Mesenchymal stem cell (in vitro differentiated cells and primary cell): ENCODE measurements at places on chromosomes 3 and 15.

DNA sequence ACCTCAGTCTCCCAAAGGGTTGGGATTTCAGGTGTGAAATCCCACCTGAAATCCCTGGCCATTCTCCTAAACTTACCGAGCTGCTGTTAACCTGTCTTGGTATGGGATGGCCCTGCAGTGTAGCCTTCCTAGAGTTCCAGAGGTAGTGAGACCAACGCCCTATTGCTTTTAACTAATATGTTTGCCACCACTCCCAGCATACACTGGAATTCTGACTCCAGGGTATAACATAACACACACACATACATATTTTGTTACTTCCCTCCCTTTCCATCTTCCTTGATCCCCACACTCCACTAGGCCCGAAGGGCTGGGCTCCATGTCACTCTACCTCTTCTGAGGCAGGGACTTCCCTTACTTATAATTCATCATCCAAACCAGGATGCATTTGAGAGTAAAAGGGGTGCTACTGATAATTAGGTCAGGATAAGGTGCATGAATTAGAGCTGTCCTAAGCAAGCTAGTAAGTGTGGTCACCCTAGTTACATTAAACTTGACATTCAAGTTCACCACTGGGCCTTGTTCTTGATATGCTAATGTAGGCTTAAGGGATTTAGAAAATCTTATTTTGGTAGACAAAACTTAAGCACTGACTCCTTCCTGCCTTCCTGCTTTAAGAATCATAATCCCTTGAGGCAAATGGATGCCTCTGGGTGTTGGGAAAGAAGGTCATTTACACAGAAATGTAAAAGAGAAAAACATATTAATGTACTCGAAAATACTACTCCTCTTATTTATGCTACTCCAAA is 317.6 kb downstream of the MAGI1 start:
- H3K27me3 ChIP-seq: no peaks in the 10 kb centered on the region
- no peak overlapping the region for H3K4me3 ChIP-seq
- no peaks in the 10 kb centered on the region for H3K36me3 ChIP-seq
- no peak overlapping the region for H3K27ac ChIP-seq
- DNase-seq: no peak

DNA sequence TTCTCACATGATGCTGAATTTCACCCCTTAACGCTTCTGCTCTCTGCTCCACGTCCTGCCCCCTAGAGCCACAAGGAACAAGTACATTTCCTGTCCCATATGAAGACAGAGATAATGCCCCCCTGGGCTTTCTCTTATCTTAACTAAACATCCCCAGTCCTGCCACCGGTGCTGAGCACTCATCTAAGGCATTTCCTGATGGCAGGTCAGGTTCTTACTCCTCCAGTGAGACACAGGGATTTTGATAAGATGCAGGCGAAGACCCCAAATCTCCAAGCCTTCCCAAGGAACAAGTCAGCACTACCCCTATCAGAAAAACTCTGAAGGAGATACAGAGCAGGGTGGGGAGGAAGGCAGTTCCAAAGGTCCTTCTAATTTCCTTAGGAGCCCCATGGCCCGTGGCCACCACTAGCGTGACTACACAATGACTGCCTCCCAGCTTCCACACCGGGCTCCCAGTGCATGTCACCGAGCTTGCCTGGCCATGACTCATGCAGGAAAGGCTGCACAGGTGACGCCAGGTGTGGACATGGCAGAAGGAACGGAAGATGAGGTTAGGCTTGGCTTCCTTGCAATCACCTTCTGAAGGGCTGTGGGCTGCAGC is 152.9 kb downstream of the XXYLT1 start:
- no peak overlapping the region for H3K27ac ChIP-seq
- H3K4me1 ChIP-seq: peaks cover 14% of the 10 kb centered on the region
- no peak overlapping the region for H3K4me3 ChIP-seq
- peaks cover 4% of the 10 kb centered on the region for H3K36me3 ChIP-seq
- H3K27me3 ChIP-seq: no peaks in the 10 kb centered on the region
- DNase-seq: peak; percentile 48

DNA sequence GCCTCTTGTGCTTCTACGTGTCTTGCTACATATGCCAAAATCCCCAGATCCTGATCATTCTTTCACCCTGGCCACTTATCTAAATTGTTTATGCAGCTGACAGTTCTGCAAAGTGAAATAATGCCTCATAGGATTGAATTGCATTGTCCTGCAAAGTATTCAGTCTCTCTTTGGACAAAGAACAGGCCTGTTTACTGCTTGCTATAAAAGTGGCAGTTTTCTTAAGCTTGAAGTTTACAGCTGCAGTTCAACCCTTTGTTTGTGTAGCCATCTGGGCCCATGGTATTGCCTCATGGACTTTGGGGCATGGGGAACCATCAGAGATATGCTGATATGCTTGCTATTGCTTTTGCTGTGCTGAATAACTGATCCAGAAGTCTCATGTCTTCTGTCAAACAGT is 523.2 kb downstream of the OTOL1 start:
- no peak overlapping the region for H3K27ac ChIP-seq
- DNase-seq: peak; percentile 25
- H3K4me3 ChIP-seq: no peak overlapping the region
- no peaks in the 10 kb centered on the region for H3K4me1 ChIP-seq
- no peaks in the 10 kb centered on the region for H3K36me3 ChIP-seq

GRCh38 chr15:80060356-80061006 is 1.0 kb downstream of the ZFAND6 start:
- peaks cover 5% of the 10 kb centered on the region for H3K4me1 ChIP-seq
- H3K27me3 ChIP-seq: peaks cover 9% of the 10 kb centered on the region
- DNase-seq: peak; percentile 79
- H3K27ac ChIP-seq: peak overlapping the region; percentile 92
- peak overlapping the region; percentile 86 for H3K4me3 ChIP-seq

DNA sequence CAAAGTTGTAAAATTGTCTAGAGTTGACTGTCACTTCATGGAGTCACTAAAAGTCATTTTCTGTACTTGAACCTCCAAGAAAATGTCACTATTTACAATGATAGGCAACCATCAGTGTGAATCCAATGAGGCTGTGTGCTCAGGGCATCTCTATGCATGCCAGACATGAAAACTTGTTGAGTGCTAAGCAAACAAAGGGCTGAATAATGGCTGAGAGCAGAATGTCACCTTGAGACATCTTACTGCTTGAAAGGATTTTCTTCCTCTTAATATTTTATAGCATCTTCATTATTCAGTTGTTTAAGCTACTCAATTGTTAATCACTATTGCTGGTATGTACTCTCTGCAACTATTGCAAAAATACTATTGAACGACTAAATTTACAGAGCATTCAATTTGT is 184.7 kb downstream of the PLCH1 start:
- no peaks in the 10 kb centered on the region for H3K36me3 ChIP-seq
- H3K27me3 ChIP-seq: no peaks in the 10 kb centered on the region
- peaks cover 2% of the 10 kb centered on the region for H3K4me1 ChIP-seq
- no peak for DNase-seq
- no peak overlapping the region for H3K4me3 ChIP-seq

- peaks cover 26% of the 10 kb centered on the region for H3K27me3 ChIP-seq
- H3K4me1 ChIP-seq: no peaks in the 10 kb centered on the region
- DNase-seq: no peak
- no peaks in the 10 kb centered on the region for H3K36me3 ChIP-seq
- no peak overlapping the region for H3K4me3 ChIP-seq
Observed at GRCh38 chr3:42819351-42819965, 10.2 kb downstream of the ACKR2 start.

GRCh38 chr15:78077053-78077870 is at the start of gene TBC1D2B:
TBC1D2B (minus strand) TSS chr15:78077711; CDS start chr15:78077652, 59 bp downstream.
- peak within 1 kb of the TSS; percentile 90 for H3K4me3 ChIP-seq
- no peaks in the 10 kb centered on the region for H3K27me3 ChIP-seq
- peaks cover 5% of the 10 kb centered on the region for H3K36me3 ChIP-seq
- peak; percentile 61 for DNase-seq
- peaks cover 4% of the 10 kb centered on the region for H3K4me1 ChIP-seq

DNA sequence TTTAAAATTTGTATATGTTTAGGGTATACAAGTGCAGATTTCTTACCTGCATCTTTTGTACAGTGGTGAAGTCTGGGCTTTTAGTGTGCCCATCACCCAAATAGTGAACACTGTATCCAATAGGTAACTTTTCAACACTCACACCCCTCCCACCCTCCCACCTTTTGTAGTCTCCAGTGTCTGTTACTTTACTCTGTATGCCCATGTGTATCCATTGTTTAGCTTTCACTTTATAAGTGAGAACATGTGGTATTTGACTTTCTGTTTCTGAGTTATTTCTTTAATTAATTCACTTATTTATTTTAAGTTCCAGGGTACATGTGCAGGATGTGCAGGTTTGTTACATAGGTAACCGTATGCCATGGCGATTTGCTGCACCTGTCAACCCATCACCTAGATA is 124.8 kb upstream of the NEO1 start:
- H3K27me3 ChIP-seq: no peaks in the 10 kb centered on the region
- H3K4me1 ChIP-seq: peaks cover 2% of the 10 kb centered on the region
- H3K27ac ChIP-seq: no peak overlapping the region
- H3K4me3 ChIP-seq: no peak overlapping the region

- H3K27ac ChIP-seq: no peak overlapping the region
- H3K4me3 ChIP-seq: no peak overlapping the region
- H3K4me1 ChIP-seq: peaks cover 3% of the 10 kb centered on the region
- H3K36me3 ChIP-seq: no peaks in the 10 kb centered on the region
- DNase-seq: no peak
- no peaks in the 10 kb centered on the region for H3K27me3 ChIP-seq
Observed at GRCh38 chr3:156171281-156172267, 51.2 kb downstream of the KCNAB1 start.

DNA sequence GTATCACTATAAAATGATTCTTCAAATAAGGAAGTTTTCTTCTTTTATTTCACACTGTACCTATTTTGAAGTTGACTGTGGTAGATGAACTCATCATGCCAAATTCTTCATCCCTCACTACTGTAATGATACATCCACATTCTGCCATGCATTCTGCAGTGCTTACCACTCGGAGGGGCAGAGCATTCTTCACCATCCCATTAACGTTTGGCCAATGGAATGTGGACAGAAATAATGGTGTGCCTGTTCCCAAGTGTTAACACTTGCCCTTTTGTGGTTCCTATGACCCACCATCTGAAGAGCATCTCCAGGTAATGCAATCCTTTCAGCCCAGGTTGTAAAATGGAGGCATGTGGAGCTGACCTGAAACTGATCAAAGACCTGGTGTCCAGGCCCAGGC is 18.6 kb downstream of the GOLIM4 start:
- H3K27me3 ChIP-seq: no peaks in the 10 kb centered on the region
- H3K36me3 ChIP-seq: no peaks in the 10 kb centered on the region
- H3K4me1 ChIP-seq: no peaks in the 10 kb centered on the region

DNA sequence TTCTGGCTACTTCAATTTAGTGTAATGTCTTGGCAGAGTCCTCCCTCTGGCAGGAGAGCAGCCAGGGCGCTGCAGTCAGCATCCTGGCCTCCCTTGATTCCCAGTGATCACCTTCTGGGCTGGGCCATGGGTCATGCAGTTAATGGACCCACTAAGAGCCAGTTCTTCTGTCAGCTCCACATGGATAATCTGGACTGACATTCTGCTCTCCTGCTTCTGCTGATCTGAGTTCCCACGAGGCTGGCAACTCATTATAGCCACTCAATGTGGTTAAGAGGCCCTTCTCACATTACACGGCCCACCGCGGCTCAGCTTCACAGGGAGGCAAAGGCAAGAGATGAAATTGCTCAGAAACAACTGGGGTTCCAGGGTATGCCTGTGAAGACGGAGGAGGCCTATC is 94.0 kb downstream of the WDR76 start:
- H3K27ac ChIP-seq: no peak overlapping the region
- H3K4me1 ChIP-seq: peaks cover 7% of the 10 kb centered on the region
- DNase-seq: peak; percentile 32
- peaks cover 12% of the 10 kb centered on the region for H3K36me3 ChIP-seq
- H3K27me3 ChIP-seq: no peaks in the 10 kb centered on the region
- no peak overlapping the region for H3K4me3 ChIP-seq

DNA sequence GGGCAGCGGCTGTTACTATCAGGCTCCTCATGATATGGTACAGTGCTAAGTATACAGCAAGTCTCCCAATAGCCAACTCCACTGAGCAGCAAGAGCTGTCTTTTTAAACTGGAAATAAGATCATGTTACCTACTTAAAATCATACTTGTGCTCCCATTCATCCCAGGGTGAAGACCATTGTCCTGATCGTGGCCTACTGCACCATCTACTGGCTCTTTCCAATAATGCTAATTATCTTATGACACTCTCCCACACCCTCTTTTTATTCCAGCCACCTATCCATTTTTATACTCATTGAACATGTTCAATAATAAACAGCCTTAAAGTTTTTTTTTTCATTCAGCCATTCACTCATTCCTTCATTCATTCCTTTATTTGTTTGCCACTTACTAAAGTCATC is 117.7 kb downstream of the GBE1 start:
- no peaks in the 10 kb centered on the region for H3K4me1 ChIP-seq
- H3K27ac ChIP-seq: no peak overlapping the region
- H3K4me3 ChIP-seq: no peak overlapping the region
- peaks cover 3% of the 10 kb centered on the region for H3K36me3 ChIP-seq
- peak; percentile 27 for DNase-seq
- no peaks in the 10 kb centered on the region for H3K27me3 ChIP-seq

DNA sequence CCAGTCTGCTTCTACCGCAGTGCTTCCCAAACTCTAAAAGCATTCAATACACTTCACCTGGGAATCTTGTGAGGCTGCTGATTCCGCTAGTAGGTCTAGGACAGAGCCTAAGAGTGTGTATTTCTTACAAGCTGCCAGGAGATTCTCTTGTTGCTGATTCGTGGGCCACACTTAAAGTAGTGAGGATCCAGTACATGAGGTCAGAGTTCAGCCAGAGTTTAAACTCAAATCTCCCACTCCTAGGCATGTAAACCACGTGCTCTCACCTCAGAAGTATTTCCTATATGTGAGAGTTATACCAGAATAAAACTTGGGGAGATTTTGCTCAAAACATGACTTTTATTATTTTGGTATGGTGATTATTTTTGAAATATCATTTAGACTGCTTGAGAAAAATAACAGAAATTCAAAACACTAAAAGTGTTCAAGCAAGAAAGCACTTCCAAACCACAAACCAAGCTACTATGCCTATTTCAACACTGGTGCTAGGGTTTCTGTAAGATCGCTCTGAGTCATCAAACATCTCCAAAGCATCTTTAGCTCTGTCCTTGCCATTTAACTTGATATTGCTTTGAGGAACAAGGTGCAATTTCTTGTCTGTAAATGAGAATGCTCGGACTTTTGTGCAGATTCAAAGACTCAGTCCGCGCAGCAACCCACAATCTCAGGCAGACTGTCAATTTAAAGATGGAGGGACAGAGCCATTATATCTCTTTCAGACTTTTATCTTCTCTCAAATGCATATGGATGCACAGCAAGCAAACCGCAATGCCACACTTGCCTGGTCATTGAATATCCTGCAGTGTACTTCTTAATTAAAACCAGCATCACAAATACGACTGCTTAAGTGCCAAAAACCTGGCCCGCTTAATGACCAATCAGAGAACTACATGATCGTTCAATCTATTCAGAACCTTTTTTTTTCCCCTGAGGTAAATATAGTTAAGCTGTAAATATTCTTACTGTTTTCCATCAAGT is 59.8 kb downstream of the AGTR1 start:
- H3K4me3 ChIP-seq: peak overlapping the region; percentile 43
- H3K4me1 ChIP-seq: peaks cover 4% of the 10 kb centered on the region
- H3K27ac ChIP-seq: no peak overlapping the region
- no peaks in the 10 kb centered on the region for H3K27me3 ChIP-seq
- no peaks in the 10 kb centered on the region for H3K36me3 ChIP-seq

- H3K36me3 ChIP-seq: peaks cover 61% of the 10 kb centered on the region
- peaks cover 34% of the 10 kb centered on the region for H3K4me1 ChIP-seq
- H3K4me3 ChIP-seq: no peak overlapping the region
Observed at GRCh38 chr15:41905036-41905793, 11.4 kb upstream of the SPTBN5 start.

GRCh38 chr3:81998139-81998755 is 236.8 kb upstream of the GBE1 start:
- H3K4me1 ChIP-seq: no peaks in the 10 kb centered on the region
- no peaks in the 10 kb centered on the region for H3K27me3 ChIP-seq
- no peak overlapping the region for H3K27ac ChIP-seq
- no peaks in the 10 kb centered on the region for H3K36me3 ChIP-seq
- H3K4me3 ChIP-seq: no peak overlapping the region
